Brain microvascular endothelial cell (primary cell): ENCODE measurements at places on chromosomes 2 and 18.

- no peak for DNase-seq
Observed at GRCh38 chr2:169072163-169072925, 3.0 kb downstream of the DHRS9 start.

DNA sequence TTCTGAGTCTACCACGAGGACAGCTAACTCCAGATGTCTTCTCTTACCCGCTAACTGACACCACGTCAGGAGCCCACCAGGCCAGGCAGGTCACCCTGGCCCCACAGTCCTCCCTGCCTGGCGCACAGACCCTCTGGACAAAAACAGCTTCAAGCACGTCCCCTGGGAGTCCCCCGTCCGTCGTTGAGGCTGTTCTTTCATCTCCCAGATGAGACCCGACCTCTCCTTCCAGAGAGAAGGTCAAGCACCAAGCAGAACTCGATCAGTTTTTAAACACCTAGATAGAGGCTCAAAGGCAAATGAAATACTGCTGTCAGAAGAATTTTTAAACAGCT lies 57.8 kb downstream of the PARD6G start:
- DNase-seq: no peak

- DNase-seq: no peak
Observed at GRCh38 chr2:73266061-73266901, 18.0 kb downstream of the FBXO41 start.

DNA sequence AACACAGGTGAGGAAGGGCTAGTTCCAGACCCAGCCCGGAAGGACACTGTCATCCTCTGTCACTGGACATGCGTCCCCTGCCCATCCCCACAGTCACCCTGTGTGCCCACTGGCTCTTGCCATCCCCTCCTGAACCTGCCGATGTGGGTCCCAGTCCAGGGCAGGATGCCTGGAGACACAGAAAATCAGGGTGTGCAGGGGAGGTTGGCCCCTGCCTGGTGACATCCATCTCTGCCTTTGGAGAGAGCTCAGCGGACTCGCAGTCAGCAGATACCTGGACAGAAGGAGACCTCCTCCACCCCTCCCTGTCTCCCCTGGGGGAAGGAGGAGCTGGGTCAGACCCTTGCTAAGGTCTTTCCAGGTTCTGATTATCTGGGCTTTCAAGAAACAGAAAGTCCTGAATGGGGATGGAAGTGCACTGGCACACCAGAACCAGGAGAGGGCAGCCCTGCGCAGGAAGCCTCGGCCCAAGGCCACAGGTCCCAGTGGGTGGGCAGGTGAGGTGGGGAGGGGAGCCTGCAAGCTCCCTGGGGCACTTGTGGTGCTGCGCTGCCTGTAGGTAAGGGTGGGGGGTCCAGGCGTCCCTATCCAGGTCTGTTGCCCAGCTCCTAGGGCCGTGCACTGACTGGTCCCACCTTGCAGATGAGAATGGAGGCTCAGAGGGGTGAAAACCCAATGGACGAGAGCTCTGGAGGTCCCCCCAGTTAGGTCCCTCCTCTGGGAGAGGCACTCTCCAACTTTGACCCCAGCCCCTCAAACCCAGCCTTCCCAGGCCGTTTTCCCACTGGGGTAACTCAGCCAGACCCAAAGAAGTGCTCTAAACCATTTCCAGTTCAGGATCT lies 9.7 kb upstream of the OTOS start:
- DNase-seq: peak; percentile 15

GRCh38 chr2:26723991-26724750 lies 31.6 kb downstream of the KCNK3 start:
- DNase-seq: peak; percentile 71

DNA sequence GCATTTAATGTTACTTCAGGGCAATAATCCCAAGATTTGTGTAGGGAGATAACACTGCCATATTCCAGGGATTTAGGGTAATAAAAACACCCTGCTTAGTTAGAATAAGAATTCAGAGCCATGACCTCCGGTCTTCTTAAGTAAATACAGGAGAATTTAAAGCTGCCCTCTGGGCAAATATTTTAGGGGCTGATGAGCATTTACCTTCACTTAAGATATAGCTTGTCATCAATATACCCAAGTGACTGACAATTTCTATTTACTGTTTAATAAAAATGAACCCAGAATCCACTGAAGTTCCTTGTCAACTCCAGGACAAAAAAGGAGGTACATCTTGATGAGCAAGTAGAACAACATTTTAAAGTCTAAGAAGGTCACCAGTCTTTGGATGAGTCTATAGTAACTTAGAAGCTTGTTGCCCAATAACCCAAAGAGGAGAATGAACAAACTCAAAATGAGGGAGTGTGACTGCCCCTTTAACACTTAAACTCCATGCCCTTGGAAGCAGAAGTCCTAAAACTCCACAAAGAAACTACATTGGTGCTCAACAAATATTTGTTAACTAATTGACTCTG lies 24.3 kb upstream of the IKZF2 start:
- DNase-seq: no peak

GRCh38 chr2:168392024-168392423 lies 64.0 kb upstream of the CERS6 start:
- no peak for DNase-seq

DNA sequence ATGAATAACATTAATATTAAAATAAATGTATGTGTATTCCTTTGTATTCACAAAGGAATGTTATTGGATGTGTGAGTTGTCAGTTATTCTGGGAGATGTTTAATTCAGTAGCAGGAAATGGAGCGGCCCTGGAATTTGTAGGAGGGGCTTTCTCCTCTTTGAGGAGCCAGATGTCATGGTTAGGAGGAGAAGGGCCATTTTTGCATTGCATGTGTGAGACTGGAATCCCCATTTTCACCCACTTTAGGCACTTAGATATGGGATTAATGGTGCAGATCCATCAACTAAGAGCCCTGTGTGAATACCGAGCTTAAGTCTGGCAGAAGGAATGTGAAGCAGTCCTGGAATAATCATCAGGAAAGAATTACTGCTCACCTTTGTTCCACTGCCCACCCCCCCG lies 439.2 kb downstream of the PARD3B start:
- DNase-seq: peak; percentile 1

DNA sequence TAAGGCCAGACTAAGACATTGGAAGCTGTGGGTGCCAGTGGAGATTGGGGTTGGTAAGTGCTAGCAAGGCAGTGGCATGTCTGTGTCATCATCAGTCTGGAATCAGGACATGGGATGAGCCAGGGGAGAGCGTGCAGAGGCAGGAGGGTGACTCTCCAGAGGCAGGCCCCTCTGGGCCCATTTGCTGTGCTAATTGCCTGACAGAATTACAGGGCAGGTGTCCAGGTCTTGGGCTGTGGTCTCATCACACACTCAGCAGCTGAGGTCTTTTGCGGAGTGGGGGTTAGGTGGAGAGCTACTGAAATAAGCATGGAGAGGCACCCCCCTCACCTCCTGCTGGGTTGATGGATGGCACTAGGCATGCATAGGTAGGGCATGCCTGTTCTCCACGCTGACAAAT lies 57.4 kb downstream of the CELF4 start:
- no peak for DNase-seq

GRCh38 chr2:191441496-191442214 lies 196.5 kb downstream of the MYO1B start:
- DNase-seq: no peak

- no peak for DNase-seq
Observed at GRCh38 chr2:125004106-125004800, 979.2 kb downstream of the CNTNAP5 start.

GRCh38 chr2:14284244-14284643 lies 348.3 kb upstream of the LRATD1 start:
- DNase-seq: no peak

- peak; percentile 80 for DNase-seq
Observed at GRCh38 chr2:5453220-5454050, 238.7 kb upstream of the SOX11 start.

- DNase-seq: no peak
Observed at GRCh38 chr2:34193164-34193563, 594.1 kb upstream of the FAM98A start.

DNA sequence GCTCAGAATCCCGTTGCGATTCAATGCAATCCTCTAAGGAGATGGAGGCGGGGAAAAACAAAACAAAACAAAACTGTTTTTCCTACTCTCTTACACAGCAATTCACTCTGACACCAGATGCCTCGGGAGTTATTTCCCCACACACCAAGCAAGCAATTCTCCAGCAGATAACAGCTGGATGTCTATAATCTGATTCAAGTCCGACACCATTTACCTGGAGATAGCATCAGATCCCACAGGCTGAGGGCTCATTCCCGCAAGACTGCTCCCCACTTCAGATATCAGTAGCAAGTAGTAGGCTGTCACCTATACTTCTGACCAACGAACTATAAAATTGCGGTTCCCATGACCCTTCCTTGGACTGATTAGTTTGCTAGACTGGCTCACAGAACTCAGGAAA lies 58.7 kb downstream of the DTNB start:
- no peak for DNase-seq

GRCh38 chr2:103529798-103530502 lies 768.1 kb downstream of the TMEM182 start:
- no peak for DNase-seq

DNA sequence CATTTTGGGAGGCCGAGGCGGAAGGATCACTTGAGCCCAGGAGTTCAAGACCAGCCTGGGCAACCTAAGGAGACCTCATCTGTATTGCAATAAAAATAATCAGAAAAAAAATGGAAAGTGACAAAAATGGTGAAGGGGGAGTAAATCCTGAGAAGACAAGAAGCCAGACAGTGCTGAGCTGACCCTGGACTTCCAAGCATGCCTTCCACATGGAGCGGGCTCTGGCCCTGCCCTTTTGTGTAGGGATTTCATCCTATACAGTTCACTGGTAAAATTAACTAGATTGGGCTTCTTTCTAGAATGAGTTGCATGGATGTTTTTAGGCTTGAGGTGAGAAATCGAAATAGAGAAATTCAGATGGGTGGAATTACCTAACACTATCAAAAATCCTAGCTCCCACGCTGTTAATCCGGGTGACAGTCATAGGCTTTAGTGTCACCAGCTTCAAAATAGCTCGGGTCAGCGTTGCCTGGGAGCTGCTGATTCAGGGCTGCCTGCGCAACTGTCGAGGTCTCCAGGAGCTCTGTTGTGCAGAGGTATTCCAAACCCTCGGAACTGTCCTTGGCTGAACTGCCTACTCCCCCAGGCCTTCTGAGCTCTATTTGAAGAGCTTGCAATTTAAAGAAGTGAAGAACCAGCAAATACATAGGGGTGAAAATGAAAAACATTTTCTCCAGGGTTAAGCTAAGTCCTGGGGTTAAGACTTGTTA lies 21.5 kb upstream of the ZNF532 start:
- no peak for DNase-seq

GRCh38 chr2:152063325-152063924 lies 35.4 kb downstream of the CACNB4 start:
- DNase-seq: no peak

DNA sequence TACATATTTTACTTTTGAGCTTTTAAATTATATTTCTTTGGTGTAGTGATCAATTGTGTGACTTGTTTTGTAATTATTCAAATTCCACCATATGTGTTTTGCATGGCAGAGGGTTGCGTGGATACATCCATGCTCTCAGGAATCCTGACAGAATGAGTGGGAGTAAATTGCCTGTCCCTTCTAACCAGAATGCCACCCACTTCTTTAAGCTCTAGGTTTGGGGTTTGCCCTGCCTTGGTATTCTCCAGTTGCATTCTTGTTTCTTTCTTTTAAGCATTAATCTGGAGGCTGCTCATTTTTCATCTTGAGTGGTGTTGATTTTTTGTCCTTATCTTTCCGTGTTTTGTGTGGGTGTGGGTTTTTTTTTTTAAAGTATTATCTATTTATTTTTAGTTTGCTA lies 360.0 kb downstream of the PTPRM start:
- DNase-seq: no peak

GRCh38 chr18:6885992-6886796 lies 156.7 kb downstream of the ARHGAP28 start:
- peak; percentile 45 for DNase-seq

DNA sequence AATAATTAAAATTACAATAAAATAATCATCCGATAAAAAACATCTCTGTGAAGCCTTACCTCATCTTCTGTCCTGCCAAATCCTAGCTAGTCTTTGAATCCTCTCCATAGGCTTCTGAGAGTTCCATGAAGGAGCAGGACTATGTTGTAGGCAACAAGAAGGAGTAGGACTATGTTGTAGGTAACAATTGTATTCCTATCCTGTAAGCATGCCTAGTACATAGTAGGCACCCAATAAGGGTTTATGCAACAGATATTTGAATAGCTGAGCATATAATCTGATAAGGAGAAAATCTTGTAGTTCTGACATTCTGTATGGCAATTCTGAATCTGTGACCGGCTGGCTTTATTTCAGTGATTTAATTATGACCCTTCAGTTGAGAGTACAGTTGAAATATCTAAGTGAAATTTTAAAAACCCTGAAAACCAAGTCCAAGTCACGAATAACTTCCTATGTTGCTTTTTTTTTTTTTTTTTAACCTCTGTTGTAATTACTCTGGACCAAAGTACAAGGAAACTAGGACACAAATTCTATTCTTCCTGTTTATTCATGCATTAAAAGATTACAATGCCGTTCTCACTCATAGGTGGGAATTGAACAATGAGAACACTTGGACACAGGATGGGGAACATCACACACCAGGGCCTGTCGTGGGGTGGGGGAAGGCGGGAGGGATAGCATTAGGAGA lies 27.8 kb downstream of the VWA3B start:
- DNase-seq: no peak

DNA sequence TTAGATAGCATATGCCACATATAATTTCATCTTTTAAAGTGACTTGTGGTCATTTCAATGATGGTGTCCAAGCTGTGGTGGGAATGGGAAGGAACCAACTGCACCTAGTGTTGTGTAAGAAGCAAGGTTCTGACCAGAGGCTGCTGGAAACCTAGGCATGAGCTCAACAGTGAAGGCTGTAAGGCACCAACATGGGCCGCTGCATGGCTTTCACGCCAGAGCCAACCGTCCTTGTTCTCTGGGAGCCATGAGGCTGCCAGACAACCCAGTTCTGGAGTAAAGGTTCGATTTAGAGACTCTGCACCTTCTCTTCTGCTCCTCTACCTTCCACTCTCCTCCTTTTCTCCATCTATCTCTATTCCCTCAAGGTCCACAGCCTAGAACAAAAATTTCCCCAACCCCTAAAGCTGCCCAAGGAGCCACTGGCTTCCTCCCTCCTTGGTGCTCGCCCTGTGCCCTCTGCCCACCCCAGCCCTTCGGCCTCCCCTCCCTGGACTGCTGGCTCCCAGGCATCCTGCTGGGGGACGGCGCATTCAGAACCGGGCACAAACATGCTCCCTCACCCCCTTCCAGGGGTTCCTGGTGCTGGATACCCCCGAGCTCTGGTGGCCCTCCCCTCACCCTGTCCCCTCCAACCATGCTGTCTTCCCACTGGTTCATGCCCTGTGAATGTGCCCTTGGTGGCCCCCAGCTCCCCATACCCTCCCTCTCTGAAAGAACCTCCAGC lies 305.1 kb downstream of the CELF4 start:
- DNase-seq: no peak

GRCh38 chr18:44917216-44918141 lies 236.8 kb downstream of the SETBP1 start:
- DNase-seq: no peak

DNA sequence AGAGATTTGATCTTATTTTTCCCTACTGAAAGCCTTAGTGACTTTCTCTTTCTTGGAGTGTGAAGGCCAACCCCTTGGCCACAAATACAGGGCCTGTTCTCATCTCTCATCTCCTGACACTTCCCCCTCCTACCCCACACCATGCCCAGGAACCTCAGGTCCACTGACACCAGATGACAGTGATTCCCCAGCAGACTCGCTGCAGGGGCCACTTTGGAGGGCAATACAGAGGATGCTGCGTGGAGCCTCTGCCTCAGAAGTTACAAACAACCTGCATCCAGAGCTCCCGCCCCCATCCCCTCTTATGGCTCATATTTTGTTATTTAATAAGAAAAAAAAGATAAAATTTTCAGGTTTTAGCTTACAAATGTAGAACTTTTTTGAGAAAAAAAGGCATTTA lies 70.1 kb upstream of the LGALSL start:
- no peak for DNase-seq

- DNase-seq: no peak
Observed at GRCh38 chr2:223980803-223981202, 23.5 kb downstream of the MRPL44 start.
